ENCODE measurements at places on chromosomes 7 and 10.
A peak's percentile ranks its signal among the peaks of the same experiment; 100 is the strongest.

DNA sequence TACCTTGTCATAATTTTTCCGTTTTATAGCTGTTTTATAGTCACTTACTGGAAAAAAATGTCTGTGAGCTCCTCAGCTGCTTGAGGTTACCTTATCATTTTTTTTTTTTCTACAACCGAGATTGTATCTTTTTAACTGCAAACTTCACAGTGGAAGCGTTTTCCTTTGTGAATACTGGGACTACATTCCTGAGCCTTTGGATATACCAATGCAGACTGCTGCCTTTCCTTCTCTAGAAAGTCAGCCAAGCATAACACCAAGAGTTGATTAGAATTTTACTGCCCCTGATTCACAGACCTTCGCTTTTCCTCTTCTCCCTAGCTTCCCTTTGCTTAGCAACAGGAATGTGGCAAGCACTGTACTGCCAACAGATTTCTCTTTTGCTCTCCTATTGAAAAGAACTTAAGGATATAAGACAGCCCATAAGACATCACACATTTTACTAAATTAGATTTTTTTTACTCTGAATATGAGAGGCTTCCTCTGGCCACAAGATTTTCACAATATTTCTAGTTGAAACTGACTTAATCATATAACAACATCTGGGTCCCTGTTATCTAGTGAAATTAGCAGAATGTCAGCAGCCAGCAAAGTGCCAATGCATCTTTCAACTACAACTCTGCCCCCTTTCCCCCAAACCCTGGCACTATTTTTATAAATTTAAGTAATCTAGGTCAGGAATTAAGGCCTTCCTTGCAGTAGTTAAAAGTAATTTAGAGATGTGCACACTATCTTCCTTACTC is 170.6 kb downstream of the PRKG1 start:
- no peak for DNase-seq

GRCh38 chr10:96073722-96074121 is 30.3 kb downstream of the CCNJ start:
- no peak for DNase-seq

- no peak for DNase-seq
Measured at GRCh38 chr10:71667387-71667752, 52.2 kb downstream of the C10orf105 start.

DNA sequence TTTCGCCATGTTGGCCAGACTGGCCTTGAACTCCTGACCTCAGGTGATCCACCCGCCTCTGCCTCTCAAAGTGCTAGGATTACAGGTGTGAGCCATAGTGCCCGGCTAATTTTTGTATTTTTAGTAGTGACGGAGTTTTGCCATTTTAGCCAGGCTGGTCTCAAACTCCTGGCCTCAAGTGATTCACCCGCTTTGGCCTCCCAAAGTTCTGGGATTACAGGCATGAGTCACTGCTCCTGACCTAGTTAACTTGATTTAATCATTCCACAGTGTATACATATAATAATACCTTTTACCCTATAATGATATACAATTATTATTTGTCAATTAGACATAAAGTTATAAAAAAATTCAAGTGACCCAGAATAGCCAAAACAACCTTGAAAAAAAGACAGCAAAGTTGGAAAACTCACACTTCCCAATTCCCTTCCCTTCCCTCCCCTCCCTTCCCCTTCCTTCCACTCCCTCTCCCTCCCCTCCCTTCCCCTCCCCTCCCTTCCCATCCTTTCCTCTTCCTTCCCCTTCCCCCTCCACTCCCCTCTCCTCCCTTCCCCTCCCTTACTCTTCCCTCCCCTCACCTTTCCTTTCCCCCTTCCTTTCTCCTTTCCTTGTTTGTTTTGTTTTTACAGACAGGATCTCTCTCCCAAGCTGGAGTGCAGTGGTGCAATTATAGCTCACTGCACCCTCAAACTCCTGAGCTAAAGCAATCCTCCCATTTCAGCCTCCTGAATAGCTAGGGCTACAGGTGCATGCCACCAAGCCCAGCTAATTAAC is 14.8 kb upstream of the ZMIZ2 start:
- no peak for DNase-seq

GRCh38 chr7:101669307-101669706 is 40.2 kb upstream of the MYL10 start:
- DNase-seq = no peak

DNA sequence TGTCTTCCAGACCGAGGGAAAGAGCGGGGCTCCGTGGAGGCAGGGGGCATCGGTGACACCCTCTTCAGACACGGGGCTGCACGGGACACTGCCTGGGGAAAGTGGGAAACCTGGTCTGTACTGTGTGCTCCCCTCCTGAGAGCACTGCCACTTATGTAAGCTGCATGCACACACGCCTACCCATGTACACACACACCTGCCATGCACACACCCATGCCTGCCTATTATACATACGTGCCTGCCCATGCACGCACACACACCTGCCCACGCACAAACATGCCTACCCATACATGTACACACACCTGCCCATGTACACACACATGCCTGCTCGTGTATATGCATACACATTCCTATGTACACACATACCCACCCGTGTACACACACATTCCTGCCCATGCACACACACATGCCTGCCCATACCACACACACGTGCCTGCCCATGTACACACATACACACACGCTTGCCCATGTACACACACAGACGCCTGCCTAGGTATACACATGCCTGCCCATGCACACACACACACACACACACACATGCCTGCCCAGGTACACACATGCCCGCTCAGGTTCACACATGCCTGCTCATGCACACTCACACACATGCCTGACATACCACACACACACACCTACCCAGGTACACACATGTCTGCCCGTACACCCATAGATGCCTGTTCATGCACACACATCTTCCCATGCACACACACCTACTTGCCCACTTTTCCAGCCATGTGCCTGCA is 35.5 kb upstream of the CALN1 start:
- no peak for DNase-seq

DNA sequence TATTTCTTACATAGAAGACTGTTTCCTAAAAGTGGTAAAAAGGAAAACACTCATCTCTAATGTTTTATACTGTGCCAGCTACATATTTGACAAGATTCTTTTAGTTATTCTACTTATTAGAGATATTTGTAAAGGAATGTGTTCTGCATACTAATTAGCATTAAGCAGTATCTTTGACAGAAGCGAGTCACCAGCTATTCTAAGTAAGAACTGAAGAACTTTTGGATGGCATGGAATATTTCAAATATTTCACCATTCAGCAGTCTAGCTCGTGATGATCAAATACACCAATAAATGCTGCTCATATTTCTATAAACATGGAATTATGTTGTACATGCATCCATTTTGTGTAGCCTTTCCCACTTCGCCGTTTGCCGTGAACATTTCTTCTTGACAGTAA is 241.6 kb upstream of the TCF7L2 start:
- DNase-seq = no peak

GRCh38 chr10:103416436-103417147 is 20.2 kb downstream of the PDCD11 start:
- DNase-seq = no peak

GRCh38 chr7:51639661-51640334 is 323.2 kb upstream of the COBL start:
- no peak for DNase-seq

GRCh38 chr10:49408519-49409306 is 12.8 kb upstream of the DRGX start:
- no peak for DNase-seq

DNA sequence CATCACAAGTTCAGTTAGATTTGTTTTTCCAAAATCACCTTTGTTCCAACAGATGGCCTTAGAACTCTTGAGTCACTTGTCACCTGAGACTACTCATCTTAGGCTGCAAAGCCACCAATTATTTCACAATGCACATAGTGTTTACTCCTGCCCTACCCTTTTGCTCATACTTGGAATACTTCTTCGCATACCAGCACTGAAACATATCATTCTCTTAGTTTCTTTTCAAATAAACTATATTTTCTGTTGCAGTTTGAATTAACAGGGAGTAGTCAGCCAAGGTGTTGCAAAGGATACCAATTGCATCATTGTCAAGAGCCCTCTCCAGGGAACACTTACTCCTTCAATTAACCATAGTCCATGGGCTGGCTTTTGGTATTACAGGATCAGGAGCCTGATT is 71.0 kb downstream of the CASD1 start:
- no peak for DNase-seq

DNA sequence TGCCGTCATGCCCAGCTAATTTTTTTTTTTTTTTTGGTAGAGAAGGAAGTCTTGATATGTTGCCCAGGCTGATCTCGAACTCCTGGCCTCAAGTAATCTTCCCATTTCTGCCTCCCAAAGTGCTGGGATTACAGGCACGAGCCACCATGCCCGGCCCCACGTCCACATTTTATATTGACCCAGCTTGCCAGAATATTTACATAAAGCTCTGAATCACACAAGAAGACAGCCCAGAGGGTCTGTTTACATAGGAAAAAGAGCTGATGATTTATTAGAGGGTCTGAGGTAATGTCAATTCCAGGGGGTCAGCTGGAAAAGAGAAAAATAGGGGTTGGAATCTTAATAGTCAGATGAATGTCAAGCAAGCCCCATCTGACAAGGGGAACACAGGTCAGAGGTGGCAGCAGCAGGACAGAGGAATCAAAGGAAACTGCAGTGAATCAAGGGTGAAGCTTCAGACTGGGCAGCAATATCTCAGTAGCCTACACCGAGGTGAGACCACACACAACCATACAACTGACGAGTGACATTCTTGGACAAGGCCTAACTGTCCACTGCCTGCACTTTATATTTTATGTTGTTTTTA is 15.8 kb upstream of the SLF2 start:
- DNase-seq = peak; percentile 80

- DNase-seq = no peak
Measured at GRCh38 chr10:88923520-88923919, 29.1 kb downstream of the ACTA2 start.

- DNase-seq = no peak
Measured at GRCh38 chr7:96009148-96009547, 236.8 kb downstream of the DYNC1I1 start.

DNA sequence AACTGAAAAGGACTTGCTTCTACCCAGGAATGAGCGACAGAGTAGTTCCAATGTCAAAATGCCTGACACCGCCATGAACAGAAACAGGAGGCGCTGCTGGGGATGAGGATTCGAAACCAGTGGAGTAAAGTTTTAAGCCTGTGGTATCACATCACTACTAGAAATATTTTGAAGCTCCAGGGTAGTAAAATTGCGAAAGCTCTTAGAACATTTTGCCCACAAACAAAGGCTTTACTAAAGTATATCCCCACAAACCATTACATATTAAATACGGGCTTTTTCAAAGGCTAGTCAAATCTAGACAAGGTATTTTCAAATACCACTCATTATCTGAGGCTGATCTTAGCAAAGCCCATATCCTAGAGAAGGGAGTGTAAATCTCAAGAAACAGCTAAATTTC is 2.4 kb downstream of the PRDX3 start:
- no peak for DNase-seq

DNA sequence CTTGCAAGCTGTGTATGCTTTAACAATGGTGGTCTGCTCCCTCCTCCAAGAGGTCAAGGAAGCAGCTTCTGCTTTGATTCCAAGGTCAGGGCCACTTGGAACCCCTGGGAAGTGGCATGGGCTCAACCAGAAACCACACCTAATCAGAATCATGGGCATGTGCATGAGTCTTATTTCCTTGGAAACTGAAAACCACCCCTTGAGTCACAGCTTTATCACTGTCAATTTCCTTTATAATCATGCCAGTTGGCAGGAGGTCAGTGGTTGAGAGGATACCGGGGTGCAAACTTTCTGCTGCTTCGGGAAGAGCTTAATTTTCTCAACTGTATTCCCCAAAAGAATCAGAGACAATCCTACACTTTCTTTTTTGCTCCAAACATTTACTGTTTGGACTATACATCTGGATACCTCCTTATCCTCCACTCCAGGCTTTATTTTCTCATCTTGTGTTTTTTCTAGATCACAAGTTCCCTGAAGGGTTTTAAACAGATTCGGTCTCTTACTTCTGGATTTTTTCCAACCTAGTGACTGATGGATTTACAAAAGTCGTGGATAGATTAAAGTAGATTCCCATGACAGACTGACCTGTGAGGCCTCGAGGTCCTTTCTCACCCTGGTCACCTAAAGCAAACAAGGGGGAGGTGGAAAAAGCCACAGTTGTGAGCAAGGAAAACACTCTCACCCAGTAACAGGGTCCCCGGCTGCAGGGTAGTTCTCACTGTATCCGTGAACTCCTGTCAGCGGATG is 36.0 kb downstream of the COL17A1 start:
- no peak for DNase-seq

DNA sequence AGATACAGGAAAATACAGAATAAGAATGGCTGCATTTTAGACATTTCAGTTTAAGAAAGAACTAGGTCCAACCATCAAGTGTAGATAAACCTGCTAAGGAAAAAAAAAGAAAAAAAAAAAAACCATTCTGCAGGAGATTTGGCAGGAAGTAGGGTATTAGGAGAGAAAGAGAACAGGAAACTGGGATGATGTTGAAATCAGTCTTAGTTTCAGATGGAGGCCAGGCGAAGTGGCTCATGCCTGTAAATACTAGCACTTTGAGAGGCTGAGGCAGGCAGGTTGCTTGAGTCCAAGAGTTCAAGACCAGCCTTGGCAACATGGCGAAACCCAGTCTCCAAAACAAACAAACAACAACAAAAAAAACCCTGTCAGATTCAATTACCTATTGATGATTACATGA is 120.2 kb downstream of the RAB11FIP2 start:
- no peak for DNase-seq

DNA sequence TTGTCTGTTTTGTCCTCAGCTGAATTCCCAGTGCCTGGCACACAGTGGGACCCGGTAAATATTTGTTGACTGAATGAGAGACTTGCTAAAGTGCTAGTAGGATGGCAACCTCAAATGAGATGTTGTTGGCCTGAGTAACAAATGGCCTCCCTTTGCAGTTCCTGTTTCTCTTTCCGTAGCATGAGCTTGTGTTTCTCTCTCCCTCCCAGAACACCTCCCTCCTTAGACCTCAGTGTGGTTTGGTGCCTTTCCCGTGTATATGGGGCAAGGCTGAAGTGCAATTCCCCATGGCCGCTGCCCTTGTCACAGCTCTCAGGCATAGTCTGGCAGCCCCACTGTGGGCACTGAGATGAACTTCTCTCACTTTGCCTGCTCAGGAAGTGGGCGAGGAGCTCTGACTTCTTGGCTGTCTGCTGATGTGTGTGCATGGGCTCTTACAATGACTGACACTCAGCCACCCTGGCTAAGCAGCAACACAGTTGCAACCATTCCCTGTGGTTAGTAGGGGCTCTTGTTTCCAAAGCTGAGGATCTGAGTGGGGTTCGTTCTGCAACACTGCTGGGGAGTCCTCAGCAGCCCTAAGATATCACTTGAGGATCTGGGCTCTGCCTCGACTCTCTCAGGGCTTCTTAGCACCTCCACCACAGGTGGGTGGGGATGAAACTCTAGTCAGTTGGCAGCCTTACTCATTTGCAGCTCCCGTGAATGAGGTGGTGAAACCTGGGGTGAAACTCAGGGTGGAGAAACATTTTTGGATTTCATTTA is 136.1 kb downstream of the ICA1 start:
- DNase-seq = no peak

Measured in NCI-H526 treated with DMSO at 0.1 percent for 48 hours (cell line).